ENCODE measurements at places on chromosomes 11 and 22.

GRCh38 chr22:50157709-50158375 lies 12.7 kb upstream of the PANX2 start:
- DNase-seq: no peak

DNA sequence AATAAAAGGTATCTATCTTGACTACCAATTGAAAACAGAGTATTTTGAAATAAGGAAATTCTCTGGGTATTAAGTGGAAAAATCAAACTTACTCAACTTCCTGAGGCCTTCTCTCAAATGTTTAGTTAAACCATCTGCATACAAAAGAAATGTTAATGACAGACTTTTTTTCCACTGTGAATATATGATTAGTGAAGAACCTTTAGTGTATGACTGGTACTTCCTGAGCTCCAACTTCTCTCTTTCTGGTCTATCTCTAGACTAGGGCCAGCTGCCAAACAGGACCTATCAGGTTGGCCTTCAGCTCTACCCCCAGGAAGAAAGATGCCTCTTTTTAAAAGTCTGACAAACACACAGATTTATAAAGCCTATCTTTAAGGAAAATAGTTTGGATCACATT lies 68.8 kb upstream of the SCUBE2 start:
- no peak for DNase-seq

- DNase-seq: peak; percentile 77
These were observed 22.4 kb upstream of the MYH9 start for GRCh38 chr22:36409911-36410756.

DNA sequence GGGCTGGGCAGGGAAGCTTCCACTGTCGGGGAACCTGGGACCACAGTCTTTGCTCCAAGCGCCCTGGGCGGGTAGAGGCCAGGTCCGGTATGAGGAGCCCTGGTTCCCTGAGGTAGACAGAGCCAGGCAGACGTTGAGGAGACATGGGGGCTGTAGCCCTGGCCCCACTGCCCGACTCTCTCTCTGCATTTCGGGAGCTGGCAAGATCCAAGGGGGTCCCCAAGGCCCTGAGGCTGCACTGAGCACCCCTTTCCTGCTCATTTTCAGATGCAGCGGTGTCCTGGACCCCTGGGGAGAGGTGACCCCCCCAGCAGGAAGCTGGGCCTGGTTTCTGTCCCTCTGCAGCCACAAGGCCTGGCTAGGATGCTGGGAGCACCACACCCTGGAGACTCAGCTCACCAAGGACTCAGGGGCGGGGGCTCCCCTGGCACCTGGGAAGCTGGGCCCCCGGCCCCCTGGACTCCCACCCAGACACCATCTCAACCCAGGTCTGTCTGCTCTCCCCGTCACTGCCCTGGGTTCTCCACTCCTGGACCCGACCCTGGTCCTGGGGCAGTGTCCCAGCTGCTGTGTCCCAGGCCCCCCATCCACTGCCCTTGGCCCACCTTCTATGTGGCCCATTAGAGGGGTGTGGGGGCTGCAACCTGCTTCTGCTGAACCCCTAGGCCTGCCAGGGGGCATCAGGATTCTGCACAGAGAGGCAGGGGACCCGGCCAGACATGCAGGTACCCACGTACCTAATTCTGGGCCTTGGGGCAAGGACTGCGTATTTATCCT lies 15.0 kb upstream of the MUC6 start:
- DNase-seq: no peak

DNA sequence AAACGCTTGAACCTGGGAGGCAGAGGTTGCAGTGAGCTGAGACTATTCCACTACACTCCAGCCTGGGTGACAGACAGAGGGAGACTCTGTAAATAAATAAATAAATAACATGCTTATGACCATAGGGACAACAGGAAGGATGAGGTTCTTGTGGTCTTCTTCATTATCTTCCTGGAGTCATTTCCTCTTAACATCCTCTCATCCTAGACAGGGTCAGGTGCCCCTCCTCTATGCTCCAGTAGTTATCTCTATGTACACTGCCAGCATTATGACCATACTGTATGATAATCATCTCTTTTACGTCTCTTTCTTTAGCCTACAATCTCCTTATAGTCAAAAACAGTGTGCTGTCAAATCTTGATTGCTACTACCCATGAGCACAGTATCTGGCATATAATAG lies 17.7 kb downstream of the RAB30 start:
- DNase-seq: no peak

DNA sequence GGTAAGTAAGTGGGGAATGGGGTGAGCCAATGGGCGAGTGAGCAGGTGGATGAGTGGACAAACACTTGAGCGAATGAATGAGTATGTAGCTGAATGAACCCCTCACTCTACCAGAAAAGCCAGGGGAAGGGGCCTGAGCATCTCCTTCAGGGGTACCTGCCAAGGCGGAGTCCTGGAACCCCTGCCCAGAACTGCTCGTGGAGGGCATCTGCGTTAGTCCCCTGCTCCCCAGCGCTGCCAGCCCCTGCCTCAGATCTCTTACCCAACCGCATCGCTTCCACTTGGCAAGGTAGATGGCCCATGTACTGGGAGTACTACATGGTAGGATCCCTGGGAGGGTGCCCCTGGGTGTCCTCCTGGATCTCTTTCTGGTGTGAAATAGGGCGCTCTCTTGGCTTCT lies 7.4 kb upstream of the ANO1 start:
- DNase-seq: no peak

DNA sequence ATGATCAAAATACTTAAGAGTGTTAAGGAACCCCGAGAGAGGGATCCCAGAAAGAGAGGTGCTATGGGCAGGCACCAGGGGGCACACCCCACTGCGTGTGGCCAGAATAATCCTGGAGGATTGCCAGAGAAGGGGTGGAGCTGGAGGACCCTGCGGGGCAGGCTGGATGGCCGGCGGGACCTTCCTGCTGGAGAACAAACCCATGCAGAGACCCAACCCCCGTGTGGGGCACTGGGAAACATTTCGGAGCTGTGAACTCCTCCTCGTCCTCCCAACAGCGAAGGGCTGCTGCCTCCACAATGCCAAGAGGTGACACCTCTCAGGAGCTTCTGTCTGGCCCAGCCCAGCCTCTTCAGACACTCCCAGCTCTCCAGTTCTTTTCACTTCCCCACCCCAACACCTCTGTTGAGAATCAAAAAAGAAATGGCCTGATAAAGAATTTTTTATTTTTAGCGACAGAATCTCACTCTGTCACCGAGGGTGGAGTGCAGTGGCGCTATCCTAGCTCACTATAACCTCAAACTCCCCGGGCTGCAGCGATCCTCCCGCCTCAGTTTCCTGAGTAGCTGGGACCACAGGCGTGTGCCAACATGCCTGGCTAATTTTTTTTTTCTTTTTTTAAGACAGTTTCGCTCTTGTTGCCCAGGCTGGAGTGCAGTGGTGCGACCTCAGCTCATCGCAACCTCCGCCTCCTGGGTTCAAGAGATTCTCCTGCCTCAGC lies 25.6 kb downstream of the RHOD start:
- DNase-seq: peak; percentile 22

DNA sequence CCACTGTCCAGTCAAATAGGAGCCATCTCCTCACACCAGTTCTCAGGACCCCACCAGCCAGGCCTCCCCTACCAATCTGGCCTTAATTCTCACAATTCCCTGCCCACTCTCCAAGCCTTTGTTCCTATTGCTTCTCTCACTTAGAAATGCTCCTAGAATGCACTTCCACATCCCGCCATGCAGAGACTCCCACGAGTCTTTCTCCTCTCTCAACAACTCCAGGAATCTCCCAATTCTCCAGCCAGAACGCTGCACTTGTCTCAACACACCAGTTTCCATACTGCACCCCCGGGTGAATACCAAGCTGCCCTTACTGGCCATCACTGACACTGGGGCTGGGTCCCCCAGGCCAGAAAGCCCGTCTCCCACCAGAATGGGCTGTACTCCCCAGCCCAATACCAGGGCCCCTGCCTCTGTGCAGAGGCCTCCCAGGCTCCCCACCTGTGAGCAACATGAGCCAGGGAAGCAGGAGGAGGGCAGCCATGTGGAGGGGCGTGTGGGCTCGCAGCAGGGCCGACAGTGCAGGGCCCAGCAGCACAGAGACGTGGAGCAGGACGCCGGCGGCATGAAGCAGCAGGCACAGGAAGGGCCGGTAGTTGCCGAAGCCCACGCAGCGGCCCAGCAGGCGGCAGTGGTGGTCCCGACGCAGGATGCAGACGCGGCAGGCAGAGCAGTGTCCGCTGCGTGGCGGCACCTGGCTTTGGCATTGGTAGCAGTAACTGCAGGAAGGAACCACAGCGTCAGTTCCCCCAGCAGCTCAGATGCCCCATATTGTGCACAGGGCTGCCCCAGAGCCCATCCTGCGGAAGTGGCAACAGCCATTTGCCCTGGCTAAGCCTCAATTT lies 2.4 kb downstream of the ZDHHC24 start:
- DNase-seq: peak; percentile 69

DNA sequence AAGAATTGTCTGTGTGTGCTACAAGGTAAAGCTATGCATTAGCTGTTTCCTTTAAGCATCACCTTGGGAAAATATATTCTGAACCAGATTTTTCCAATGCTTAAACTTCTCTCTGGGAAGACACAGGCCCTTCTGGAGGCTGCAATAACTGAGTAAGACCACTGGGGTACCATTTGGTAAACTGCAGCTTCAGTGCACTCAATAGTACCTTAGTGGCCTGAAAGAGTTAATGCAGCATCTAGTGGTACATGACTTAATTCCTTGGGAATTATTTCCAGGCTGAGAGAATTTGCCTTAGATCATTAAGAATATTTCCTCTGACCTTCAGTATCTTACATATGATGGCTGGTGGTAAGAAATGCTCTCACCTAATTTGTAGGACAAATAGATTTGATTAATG lies 727.4 kb downstream of the DLG2 start:
- DNase-seq: no peak

Measured in activated CD4-positive, alpha-beta T cell treated with anti-CD3 and anti-CD28 coated beads, Interleukin-2, amount 10 ng/mL, durations not matched to agents 7 days and 5 days (primary cell).